D721Med (cell line): ENCODE measurements at places on chromosomes 7 and 10.

DNA sequence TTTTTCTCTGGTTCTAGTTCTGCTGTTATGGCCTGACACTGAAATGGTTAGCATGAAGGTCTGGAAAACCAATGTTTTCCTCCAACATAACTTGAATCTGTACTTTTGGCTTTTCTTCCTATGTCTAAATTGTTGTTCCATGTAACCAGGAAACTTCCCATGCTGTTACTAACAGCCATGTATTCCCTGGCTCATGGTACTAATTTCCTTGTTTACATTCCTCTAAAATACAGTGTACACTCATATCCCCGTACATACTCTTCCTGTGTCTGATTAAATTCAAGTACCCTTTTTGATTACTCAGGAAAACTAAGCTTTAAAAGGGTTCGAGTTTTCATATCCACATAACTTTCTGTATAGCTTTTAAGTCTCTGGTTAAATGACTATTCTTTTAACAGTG lies 12.3 kb upstream of the ACSM6 start:
- DNase-seq, result no peak

GRCh38 chr10:78544423-78545090 lies 510.9 kb downstream of the RPS24 start:
- no peak for DNase-seq

DNA sequence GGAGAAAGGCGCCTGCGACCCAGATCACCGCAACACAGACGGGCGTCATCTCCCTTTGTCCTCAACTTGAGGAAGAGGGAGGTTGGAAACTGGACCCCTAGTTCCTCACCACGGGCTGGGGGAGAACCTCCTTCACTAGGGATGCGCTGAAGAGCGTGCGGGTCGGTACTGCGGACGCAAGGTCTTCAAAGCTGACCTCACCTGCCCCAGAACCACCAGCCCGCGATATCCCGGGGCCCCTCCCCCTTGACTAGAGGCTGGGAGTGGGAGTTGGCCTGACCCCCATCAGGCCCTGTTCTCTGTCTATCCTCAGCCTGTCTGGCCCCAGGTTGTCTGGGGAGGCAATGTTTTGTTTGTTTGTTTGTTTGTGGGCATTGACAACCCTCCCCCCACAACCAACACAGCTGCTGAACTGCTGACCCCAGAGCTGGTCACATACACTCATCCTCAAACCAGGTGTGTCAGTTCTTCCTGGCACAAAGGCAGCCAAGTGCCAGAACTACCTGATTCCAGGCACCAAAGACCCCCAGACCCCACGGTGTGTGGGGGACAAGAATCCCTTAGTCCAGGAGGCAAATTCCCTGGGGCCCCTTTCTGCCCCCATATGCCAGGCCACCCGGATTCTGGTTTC lies 2.9 kb downstream of the NPM3 start:
- no peak for DNase-seq

DNA sequence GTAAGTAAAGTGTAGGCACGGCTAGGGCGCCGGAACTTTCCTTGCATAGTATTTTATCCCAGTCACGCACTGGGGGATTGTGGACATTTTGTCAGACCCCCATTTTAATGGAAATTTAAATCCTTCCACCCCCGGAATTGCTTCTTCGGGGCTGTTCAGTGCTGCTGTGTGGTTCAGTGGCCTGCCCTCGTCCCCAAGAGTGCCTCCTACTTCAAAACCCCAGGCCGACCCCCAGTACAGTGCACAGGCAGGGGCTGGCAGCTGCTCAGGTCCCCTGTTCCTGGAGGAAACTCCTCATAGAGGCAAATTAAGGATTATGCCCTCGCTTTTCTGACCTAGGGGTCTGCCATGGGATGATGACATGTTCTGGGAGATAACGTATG lies 94.5 kb downstream of the PTPRE start:
- DNase-seq, result no peak
